ENCODE measurements at places on chromosomes 7 and 10.

DNA sequence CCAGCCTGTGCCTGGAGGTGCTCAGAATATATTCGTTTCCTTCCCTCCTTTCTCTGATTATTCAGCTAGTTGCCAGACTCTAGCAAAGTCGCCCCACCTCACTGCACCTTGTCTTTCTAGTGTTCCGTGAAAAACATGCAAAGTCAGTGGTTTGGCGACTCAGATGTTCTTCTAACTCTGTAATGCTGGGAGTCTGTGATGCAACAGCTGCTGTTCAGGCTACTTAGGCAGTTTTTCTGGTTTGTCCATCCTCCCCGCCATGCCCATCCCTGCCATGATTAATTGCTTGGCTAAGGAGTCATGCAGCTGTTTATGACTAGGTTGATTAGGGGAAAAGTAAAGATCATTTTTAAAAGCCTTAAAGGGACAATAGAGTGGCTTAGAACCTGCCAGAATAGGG lies 99.4 kb downstream of the MTPN start:
- no peak for DNase-seq

DNA sequence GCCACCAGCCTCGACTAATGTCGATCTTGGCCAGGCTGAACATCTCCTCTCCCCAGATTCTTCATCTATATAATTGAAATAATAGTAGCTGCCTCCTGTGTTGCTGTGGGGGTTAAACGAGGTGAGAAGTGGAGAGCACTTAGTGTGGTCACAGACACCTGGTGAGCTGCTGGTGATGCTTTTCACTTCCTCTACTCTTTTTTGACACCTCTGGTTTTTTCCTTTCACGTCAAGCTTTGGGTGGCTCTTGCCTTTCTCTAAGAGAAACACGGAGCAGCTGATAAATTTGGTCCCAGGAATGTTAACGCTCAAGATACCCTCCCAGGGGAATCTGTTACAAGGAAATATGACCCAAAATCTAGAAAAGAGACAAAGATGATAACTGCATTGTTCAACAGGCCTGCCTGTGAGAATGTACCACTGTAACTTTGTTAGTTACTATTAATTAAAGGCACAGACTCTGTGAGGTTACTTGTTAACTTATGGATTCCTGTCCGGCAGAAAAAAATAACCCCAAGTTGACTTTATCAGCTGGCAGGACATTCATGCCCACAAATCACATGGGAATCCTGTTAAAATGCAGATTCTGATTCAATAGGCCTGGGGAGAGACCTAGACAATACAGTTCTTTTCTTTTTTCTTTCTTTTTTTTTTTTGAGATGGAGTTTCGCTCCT lies 9.5 kb upstream of the NPFFR1 start:
- DNase-seq: no peak

GRCh38 chr10:87716348-87716670 lies 56.6 kb downstream of the PAPSS2 start:
- no peak for DNase-seq

DNA sequence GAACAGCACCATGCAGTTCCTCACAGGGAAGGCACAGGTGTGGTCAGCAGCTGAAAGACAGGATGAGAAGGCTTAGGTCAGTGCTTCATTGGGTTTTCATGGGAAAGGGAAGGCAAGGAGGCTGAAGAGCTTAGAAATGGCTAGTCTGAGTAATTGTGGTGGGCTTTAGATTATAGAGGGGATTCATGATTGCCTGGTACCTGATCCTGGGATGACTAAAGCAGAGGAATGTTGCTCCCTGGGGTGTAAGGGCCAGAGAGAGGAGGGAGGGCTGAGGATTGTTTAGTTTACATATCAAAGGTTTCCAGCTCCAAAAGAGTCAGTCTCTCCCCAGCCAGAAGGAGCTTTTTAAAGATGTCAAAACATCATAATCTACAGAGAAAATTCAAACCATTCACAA lies 396.3 kb upstream of the POM121L12 start:
- DNase-seq: no peak

DNA sequence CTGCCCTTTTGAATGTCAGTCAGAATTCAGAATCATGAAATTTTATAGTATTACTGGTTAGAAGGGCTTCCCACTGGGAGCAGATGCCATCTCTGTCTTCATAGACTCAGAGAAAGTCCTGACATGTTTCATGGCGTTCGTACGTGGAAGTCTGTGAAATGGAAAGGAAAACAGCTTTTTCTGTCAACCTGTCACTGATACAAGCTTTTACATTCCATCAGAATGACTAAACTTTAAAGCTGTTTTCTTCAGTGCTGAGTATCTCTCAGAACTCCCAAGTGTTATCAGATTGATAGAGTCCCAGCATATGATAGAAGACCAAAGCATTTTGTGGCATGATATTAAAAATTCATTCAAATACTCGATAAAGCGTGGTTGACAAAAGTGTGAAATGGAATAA lies 726.7 kb upstream of the GALNT17 start:
- no peak for DNase-seq

- DNase-seq: peak; percentile 24
Observed at GRCh38 chr10:59830601-59831259, 75.6 kb downstream of the CCDC6 start.

DNA sequence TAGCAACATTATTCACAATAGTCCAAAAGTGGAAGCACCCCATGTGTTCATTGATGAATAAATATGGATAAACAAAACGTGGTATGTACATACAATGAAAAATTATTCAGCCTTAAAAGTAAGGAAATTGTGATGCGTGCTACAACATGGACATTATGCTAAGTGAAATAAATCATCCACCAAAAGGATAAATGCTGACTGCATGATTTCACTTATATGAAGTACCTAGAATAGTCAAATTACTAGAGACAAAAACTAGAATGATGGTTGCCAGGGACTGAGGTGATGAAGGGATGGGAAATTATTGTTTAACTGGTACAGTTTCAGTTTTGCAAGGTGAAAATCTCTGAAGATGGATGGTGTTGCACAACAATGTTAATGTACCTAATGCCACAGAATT lies 56.6 kb downstream of the THSD7A start:
- DNase-seq: no peak

- peak; percentile 53 for DNase-seq
Observed at GRCh38 chr10:103759100-103759781, 96.1 kb downstream of the SH3PXD2A start.

DNA sequence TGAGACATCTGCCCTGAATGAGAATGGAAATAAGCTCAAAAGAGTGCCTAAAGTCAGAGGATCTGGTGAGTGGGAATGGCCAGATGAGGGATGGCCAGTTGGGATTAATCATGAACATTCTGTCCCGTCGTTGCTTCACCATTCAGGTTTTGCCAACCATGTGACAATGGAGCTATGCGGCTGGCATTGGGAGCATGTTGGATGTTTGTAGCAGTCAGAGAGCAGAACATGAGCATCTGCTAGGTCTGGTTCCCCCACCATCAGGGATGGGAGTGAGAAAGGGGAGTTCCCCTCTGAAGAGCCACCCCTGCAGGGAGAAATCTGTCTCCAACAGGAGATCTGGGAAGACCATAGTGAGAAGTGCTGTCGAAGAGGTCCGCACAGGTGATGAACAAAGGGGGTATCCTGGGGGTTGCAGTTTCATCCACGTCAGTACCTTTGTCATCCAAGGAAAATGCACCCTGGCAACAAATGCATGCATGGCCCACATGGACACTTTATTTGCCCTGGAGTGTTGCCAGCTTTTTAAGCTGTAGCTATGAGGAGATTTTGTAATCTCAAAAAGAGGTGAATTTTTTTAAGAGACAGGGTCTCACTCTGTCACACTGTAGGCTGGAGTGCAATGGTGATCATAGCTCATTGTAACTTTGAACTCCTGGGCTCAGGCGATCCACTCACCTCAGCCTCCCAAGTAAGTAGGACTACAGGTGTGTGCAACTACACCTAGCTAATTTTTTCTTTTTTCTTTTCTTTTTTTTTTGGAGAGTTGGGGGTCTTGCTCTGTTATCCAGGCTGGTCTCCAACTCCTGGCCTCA lies 190.2 kb downstream of the CAMK1D start:
- DNase-seq: no peak

DNA sequence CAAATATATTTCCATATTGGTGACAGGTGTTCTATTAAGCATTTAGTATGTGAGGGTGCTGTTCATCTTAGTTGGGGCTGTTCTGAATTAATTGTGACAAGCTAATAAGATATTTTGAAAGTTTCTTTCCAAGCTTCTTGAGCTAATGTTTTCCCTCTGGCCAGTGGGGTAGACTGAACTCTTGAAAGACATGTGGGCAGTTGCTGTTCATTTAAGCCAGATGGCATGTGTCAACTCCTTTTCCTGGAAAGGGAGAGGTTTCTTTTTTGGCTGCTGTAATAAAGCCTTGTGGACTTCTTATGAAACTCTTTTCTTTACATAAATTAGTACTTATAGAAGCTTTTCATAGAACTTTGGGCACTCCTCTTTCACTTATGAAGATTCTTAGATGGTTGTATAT lies 21.7 kb downstream of the RAB18 start:
- no peak for DNase-seq

GRCh38 chr10:119022846-119023552 lies 6.5 kb upstream of the NANOS1 start:
- DNase-seq: no peak

DNA sequence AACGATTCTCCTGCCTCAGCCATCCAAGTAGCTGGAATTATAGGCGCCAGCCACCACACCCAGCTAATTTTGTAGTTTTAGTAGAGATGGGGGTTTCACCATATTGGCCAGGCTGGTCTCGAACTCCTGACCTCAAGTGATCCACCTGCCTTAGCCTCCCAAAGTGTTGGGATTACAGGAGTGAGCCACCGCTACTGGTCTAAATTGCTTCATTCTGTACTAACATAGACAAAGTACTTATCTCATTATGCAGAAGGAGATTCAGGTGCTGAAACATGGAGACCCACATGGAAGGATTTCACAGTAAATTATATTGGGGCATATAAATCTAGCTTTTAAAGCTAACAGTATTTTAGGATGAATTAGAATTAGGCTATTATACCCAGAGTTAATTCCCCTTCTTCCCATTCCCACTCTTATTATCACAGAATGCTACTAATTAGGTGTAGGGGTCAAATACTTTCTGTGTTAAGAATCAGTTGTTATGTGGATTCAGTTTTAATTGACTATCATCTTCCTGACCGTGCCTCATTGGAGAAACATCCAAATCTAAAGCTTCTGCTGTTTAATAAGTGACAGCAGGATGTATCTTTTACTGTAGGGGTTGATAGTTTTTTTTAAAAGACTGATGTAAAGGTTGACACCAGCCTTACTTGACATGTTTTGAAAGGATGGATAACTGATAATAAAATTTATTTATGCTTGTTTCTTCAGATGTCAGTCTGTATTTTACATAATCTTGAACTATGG lies 27.2 kb downstream of the ADK start:
- no peak for DNase-seq

DNA sequence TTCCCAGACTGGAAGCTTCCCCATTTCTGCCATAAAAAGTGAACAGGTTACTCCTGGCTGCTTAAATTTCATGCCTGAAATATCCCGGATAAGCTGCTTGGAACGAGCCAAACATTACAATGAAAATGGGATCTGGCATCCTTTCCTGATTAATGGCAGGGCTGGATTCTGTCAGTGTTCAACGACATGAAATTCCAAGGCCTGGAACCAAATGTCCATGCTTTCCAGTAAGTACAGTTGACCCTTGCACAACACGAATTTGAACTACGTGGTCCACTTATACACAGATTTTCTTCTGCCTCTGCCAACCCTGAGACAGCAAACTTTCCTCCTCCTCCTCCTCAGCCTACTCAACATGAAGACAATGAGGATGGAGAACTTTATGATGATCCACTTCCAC lies 65.4 kb downstream of the SGMS1 start:
- no peak for DNase-seq

DNA sequence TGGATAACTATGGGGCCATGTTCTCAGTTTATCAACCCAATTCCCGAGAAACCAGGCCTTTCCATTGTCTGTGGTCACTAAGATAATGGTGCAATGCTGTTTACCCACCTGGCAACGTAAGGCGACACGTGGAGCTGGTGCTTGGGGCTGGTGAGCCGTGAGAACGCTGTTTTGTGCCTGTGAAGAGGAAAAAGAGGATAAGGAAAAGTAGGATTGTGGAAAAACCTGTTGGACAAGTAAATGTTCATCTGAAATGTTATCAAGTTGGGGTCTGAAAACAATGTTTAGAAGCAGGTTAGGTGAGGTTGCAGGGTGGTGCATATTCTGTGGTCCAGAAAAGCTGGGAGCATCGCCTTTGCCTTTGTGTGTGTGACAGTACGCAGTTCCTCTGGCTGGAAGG lies 88.5 kb downstream of the PPP1R17 start:
- no peak for DNase-seq

DNA sequence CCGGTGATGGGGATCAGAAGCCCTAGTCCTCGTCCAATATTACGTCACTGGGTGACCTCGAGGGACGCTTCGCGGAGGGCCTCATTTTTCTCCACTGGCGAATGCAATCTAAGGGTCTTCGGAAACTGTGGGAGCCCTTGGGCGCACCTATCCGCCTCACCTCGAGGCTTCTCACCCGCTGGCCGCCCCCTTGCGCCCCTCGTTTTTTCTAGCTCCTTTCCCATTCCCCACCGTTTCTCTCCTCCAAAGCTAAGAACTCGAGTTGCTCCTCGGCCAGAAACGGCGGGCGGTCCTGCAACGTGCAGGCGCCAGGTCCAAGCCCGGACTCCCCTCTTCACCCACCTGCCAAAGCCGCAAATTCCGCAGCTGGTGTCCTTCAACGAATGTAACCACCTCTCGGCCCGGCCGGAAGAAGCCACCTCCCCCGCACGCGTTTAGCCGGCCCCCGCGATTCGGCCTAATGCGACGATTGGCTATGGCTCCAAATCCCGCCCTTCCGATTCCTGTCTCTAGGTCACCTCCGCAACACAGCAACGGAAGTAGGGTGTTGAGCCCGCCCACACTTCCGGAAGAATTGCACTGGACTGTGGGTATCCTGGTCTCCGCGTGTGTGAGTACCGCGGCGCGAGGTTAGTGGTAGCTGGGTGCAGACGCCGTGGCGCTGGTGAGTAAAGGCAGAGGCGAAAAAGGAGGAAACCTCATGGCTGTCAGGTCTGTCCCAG lies at the start of the genes ATP5MK and PDCD11:
Gene ATP5MK (minus strand): TSS at position 409 of the 722 bp plus-strand sequence. CDS start 4,018 bp downstream, outside the sequence.
Gene PDCD11 (plus strand): TSS at position 560 of the 722 bp plus-strand sequence. CDS start 1,801 bp downstream, outside the sequence.
- DNase-seq: peak; percentile 95

GRCh38 chr7:30708412-30708811 lies 26.2 kb upstream of the CRHR2 start:
- no peak for DNase-seq

DNA sequence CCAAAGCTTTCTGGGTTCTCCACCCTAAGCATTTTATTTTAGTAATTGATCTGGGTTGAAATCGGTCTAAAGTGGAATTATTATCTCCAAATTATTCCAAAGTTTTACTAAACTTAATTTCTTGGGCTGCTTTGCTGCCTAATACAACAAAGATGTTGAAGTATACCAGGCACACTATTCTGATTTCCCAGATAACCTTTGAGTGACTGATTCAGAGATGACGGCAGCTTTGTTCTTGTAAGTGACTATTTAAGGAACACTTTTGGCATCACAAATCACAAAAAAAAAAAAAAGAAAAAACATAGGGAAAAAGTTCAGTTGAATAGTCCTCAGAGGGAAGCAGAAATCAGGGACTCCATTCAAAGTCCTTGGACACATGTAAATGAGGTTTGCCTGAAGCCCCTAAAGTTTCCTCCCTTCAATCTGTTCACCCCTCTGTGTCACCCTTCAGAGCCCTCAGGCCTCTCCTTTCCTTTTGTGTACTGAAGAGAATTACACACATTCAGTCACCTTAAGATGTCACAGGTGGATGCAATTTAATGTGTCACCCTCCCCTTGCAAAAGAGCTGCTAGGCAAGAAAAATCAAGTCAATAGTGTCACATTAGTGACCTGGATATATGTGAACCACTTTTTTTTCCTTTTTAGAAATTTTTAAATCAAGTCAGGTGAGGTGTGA lies 81.5 kb downstream of the RTKN2 start:
- DNase-seq: peak; percentile 17

All from activated CD4-positive, alpha-beta T cell treated with anti-CD3 and anti-CD28 coated beads, Interleukin-2, amount 50 U/mL, for 48 hours (primary cell).